ENCODE measurements at places on chromosomes 6 and 20.

GRCh38 chr6:134880487-134881190, 69.3 kb downstream of the ALDH8A1 start:
- DNase-seq, result no peak

GRCh38 chr6:18551228-18551627, 164.1 kb downstream of the RNF144B start:
- DNase-seq, result no peak

DNA sequence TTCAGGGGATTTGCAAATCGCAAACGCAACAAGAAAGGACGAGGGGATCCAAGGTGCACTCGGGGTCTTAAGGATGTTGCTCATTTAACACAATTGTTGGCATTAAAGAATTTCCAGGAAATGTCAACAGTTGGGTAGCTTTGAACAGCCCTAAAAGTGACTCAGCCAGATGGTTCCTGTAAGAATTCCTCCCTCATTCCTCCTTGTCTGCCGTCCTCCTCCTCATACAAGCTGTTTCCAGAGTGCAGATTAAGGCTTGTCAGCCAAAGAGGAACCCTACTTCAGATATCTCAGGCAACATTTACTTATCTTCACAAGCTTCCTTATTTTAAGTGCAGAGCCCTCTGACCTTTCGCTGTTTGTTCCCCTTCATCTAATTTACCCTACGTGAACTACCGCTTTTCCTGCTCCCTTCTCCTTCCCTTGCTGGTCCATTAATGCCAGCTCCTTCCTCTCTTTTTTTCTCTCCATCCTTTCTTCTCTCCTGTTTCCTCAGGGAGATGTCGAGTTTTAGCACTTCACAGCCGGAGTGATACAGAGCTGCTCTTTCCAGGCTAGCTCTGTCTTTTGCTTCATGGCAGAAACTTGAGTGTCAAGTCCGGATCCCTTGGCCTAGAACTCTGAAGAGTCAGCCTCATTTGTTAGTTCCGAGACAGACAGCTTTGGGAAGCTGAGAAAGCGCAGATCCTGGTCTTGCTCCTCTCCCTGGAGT, 26.1 kb upstream of the TBC1D7 start:
- DNase-seq, result no peak

DNA sequence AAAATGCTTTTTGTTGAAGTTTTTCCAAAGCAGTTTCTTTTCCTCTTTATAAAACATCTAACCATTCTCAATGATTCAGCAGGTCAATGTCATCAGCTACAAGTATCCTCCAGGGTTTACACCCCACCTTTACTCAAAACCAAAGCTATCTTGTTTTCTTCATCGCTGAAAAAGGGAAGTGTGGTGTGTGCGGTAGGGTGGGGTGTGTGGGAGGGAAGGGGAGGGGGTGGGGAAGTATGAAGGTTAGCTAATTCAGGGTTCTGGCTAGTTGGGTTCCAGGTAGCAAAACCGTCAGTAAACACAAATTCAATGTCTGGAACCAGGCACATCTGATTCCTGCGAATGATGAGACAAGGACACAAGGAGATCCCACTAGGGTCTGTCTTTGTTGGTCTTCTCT, 189.6 kb downstream of the GJA10 start:
- no peak for DNase-seq

DNA sequence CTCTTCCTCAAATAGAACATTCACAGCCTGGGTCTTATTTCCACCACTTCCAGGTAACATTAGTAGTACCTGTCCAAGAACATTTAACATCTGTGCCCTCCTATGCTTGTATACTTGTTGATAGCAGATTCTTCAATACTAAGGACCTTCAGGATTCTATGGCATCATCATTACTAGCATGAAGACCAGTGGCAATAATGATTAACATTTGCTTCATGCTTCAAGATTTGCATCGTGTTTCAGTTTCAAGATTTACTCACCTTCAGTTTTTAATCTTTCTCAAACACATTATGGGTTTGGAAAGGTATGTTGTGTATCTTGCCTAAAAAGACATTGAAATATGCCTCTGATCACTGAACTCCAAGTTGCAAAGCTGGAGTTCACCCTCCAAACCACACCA, 412.8 kb upstream of the NRSN1 start:
- DNase-seq, result no peak

DNA sequence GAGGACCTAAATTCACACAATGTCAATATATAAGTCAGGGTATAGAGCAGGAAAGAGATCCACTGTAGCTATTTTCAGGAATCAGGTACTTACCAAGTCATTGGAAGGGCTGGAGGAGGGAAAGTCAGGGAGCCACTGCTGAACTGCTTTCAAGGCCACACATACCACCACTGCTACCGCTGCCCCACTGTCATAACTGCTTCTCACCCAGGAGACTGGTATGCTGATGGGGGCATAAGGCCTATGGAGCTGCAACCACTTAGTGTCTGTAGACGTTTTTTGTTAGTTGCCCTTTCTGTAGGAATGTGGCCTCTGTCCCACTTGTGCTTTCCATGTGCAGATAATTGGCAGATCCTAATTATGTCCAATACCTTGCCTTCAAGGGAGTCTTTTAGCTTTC, 5.4 kb downstream of the SMAP1 start:
- DNase-seq, result no peak

- peak; percentile 70 for DNase-seq
These were observed 103.7 kb downstream of the TOX2 start for GRCh38 chr20:44018259-44018941.

GRCh38 chr20:41116282-41116956, 20.9 kb upstream of the PLCG1 start:
- DNase-seq, result no peak

Measured in LNCaP clone FGC (cell line).